ENCODE measurements at places on chromosomes 3 and 15.

DNA sequence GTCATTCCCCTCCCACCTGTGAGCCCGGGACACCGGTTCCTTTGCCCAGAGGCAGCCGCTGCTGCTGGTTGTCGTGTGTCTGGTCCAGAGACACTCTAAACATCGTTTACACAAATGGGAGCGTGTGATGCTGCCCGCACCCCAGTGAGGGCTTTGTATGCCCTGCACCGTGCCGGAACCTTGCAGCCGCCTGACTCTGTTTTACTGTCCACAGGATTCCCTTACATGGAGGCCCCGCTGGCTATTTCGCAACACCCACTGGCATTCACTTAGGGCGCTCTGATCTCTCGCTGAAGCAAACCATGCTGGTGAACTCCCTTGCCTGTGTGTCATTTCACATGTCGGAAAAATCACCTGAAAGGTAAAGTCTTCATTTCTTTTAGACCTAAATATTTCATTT, 100.8 kb upstream of the SLC6A6 start:
- peak; percentile 67 for DNase-seq

DNA sequence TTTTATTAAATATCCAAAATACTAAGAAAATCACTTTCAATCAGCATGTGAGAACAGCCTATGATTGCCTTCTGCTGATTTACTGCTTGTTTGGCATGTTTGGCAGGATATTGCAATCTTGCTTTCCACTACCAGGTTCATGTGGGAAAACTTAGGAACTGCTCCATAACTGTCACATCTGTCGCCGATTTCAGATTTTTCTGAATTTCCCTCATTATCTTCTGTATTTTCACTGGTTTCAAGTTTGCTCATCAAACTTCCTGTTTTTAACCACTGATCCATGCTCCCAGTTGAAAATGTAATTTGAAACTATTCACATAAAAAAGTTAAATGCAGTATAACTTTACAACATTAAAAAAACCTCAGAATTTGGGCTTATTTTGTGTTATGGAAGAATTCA, 93.0 kb downstream of the NFKBIZ start:
- DNase-seq, result no peak

- no peak for DNase-seq
Observed at GRCh38 chr3:153163756-153164550, 1.9 kb downstream of the RAP2B start.

DNA sequence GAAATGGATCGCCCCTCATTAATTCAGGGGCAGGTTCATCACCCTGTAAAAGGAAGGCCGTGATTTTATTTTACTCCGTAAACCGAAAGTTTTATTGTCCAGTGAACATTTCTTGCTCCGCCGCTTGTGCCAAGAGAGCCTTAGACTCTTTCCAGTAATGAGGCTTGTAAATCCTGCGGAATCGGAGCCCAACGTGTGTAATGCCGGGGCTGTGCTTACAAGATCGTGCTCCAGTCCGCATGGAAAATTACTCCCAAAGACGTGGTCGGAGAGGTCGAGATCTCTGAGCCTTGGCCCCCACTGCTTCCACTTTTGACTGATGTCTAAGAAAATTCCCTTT, 649 bp upstream of the PLOD2 start:
- peak; percentile 46 for DNase-seq

- peak; percentile 83 for DNase-seq
Observed at GRCh38 chr3:184786280-184786941, 25.6 kb upstream of the VPS8 start.

DNA sequence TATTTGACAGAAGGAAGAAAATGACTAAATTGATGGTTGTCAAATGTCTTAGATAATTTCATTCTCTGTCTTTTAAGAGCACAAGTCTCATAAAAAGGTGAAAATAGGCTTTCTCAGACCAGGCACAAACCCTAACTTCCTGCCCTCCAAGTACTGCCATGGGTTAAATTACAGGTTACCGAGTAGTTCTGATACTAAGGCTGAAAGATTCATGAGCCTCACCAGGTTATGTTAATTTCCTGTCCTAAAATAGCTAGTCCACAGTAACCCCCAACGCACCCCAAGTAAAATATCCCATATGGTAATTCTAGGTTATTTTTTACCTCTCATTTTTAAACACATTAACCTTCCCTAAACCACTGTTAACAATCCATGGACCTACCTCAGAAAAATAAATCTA, 42.0 kb downstream of the GSK3B start:
- no peak for DNase-seq

- peak; percentile 64 for DNase-seq
Observed at GRCh38 chr3:51975852-51976549, 1.1 kb downstream of the ABHD14A start.

- DNase-seq, result no peak
Observed at GRCh38 chr3:106305882-106306435, 437.1 kb upstream of the CBLB start.

GRCh38 chr3:73789825-73790444, 165.2 kb upstream of the PDZRN3 start:
- DNase-seq, result no peak

DNA sequence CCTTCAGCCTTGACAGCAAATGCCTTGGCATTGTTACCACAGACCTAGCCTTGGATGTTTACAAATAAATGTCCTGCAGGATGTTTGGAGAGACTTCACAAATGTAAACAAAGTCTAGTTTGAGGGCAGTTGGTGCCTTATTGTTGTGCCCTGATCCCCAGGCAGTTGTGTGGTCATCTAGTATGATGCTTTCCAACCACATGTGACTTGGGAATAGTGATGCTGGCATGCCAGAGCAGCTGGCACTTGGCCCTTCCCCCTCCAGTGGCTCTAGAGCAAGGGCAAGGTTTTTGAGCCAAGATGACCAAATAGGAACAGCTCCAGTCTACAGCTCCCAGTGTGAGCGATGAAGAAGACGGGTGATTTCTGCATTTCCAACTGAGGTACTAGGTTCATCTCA, 258.2 kb downstream of the ADAMTS17 start:
- DNase-seq, result no peak

DNA sequence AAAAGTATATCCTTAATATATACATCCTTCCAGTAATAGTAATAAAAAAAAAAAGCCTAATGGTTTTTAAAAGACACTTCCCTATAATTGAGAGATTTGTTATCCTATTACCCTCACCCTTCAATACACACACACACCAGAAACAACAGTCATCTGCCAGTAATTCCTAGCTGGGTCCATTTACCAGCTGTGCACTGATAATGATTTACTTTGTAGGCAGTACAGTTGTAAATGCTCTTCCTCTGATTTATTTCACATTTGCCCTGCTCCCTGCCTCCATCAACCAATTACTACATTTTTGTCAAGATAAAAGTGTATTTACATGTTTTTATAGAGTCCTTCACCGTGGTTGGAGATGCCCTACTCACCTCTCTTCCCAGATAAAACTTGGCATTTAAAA, 12.4 kb downstream of the TPM1 start:
- DNase-seq, result no peak

GRCh38 chr15:77607894-77608261, 24.8 kb downstream of the LINGO1 start:
- no peak for DNase-seq

DNA sequence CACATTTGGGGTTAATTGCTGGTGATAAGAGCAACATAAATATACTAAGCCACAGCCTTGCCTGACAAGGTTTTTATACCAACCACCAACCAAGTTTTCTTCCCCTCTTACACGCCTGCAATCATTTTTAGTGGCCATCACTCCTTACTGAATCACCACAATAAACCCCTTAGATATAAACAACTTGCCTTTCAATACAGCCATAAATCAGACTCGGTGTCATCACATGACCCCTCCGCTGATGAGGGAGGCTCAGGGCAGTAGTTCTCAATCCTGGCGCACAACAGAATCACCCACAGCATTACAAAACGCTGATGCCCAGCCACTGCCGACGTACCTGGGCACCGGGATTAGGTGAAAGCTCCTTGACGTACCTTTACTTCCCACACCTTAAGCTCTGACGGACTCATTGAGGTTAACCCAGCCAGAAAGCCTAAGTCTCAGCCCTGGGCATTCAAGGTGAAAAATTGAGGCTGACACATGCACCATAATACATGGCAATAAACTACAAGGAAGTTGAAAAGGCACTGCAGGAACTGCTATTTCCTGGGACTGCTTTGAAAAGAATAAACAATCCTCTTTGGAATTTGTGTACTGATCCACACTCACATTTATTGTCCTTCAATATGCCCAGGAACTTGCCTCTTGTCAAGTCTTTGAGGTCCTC, 17.1 kb downstream of the ADCY5 start:
- DNase-seq, result no peak

GRCh38 chr3:87260270-87260669, 16.1 kb downstream of the POU1F1 start:
- DNase-seq, result peak; percentile 54

DNA sequence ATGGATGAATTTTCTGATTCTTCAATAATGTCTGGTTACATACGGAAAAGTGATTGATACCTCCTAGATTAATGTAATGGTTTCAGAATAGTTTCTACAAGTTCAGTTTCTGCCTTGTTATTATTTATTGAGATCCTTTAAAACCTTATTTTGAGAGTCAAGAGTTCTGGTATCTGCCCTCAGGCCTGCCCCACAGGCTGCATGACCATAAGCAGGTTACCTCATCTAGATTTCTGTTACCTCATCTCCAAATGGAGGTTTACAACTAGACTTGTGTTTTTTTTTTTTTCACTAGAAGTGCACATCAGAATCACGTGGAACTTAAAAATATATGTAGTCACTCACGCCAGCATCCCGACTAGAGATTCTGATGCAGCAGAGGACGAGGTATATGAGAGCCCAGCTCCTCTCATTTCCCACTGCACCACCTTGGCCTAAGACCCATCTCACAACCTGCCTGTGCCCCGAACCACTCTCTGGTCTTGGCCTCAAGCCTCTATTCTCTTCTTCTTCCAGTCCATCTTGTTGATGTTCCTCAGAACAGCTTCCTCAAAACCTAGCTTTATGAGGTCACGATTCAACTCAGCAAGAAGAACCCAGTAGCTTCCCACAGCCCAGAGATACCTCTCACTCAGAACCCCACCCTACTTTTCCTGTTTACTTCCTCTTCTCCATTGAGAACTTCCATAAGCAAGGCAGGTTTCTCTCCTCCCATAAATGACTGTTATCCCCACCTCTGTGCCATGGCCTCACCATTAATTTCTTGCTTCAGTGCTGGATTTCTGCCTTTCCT, 353.4 kb downstream of the CHST2 start:
- no peak for DNase-seq

DNA sequence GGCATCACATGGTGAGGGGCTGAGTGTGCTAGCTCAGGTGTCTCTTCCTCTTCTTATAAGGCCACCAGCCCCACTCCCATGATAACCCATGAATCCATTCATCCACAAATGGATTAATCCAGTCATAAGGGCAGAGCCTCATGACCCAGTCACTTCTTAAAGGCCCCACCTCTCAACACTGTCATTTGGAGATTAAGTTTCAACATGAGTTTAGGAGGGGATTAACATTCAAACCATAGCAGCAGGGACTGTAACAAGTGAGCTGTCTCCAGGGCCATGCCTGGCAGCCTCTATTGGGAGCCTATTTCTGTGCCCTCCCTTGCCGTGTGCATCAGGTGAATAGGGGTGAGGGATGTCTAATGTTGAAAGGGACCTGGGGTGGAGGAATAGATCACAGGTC, 77.5 kb downstream of the CHRD start:
- DNase-seq, result no peak

GRCh38 chr3:155766206-155766605, 21.3 kb upstream of the PLCH1 start:
- peak; percentile 42 for DNase-seq

DNA sequence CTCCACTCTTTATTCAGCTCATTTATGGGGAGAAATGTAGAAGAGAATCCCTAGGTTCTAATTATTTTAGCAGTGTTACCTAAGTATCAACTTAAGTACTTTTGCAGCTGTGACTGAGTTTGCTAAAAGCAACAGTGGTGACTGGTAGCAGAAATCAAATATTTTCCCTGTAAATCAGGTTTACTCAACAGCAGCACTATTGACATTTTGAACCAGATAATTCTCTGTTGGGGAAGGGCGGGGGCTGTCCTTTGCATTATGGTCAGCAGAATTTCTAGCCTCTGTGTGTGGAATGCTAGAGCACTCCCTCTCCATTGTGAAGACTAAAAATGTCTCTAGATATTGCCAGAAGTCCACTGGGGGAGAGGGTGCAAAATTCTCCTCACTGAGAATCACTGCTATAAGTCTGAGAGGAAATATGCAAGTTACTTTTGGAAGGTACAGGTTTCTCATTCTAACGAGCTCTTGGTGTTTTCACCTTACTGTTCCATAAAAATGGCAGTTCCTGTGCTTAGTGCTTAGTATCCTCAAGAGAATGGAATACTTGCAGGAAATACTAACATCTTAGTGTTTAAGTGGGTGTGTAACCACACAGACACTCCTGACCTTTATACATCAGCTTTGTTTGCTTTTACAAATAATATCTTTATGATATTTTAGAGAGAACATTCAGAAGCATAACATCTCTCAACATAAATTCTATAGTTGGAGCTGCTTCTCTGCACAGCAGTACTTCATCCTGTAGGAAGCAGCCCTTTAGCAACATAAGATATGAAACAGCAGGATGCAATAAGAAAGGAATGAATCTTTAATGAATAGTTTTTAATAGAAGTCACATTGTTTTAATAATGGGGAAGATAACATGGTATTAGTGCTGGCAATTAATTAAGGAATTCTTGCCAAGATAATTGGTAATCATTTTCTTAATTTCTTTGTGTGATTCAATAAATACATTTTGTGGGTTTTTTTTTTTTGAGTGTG, 246.5 kb upstream of the GOLIM4 start:
- DNase-seq, result no peak

- DNase-seq, result no peak
Observed at GRCh38 chr3:7630351-7630911, 769.5 kb downstream of the GRM7 start.

DNA sequence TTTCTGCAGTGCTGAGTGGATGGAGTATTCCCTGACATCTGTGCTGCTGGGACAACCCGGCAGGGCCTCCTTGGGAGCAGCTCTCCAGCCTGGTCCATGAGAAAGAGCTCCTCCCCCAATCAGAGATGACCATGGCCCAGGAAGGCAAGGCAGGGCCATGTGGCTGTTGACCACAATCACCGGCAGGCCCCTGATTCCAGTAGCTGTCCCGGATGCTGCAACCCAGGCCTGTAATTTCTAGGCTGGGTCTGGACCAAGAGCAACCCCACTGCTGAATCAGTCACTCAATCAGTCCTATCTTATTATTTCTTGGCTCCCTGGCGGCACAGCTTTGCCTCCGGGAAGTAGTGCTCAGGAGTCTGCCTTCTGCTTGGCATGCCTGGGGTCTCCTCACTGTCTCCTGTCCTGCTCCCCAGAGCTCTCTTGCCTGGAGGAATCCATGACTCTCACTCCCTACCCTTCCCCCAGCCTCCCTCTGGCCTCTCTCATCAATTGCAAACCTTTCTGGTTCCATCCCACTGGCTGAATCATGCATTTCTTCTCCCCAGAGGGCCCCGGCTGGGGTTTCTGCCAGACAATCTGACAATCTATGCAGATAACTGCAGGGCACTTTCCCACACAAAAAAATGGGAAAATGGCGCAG, 32.6 kb upstream of the ITGA11 start:
- DNase-seq, result no peak
